Fibroblast of skin of right biceps (primary cell): ENCODE measurements at places on chromosomes 4 and X.

DNA sequence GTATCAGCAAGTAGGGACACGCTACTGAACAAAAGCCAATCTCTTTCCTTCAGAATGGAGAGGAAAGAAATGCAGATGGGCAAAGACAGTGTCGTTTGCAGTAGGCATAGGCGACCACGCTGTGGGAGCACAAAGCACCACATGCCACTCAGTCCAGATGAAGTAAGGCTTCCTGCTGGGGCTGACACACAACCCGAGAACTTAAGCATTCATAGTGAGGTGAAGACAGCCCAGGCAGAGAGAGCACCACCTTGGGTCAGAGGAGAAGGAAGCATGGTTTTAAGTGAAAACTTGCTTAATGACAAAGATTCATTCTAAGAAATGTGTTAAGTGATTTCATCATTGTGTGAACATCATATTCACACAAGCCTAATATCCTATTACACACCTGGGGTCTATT, 238.8 kb downstream of the MGST2 start:
- no peak for DNase-seq

- no peak for DNase-seq
Observed at GRCh38 chr4:38814386-38814785, 9.8 kb upstream of the TLR1 start.

GRCh38 chr4:89558147-89558546, 250.5 kb upstream of the GPRIN3 start:
- DNase-seq, result peak; percentile 2

GRCh38 chrX:40145923-40146261, 48.1 kb upstream of the BCOR start:
- DNase-seq, result no peak

GRCh38 chr4:6962211-6963041, 52.8 kb downstream of the TBC1D14 start:
- DNase-seq, result no peak

GRCh38 chr4:119209077-119209476, 3.4 kb upstream of the USP53 start:
- DNase-seq, result peak; percentile 97

- DNase-seq, result no peak
Observed at GRCh38 chr4:8227201-8227770, 28.2 kb downstream of the SH3TC1 start.

GRCh38 chrX:13311560-13311959, 8.3 kb downstream of the ATXN3L start:
- DNase-seq, result no peak

GRCh38 chrX:103378990-103379389, 2.7 kb downstream of the BEX3 start:
- no peak for DNase-seq

- peak; percentile 15 for DNase-seq
Observed at GRCh38 chr4:58734030-58734674, 1624.0 kb upstream of the IGFBP7 start.

DNA sequence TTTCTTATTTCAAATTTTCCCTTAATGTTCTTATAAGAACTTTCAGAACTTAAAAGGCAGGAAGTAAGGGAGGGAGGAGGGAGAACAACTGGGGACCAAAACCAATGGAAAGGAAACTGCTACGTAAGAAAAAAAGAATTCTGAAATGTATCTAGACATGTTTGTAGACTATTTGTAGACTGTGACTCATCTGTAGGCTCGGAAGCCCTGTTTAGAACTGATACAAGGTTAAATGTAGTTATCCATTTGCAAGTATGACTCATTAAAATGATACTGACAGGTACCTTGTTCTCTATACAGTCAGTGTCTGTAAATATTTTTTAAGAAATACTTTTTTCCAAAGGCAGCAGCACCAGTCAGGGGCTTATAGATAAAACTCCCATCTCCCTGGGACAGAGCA, 202.0 kb downstream of the DHX15 start:
- peak; percentile 58 for DNase-seq
